Colonic mucosa (tissue), 4 donors: ENCODE measurements at places on chromosomes 7 and 10. TPM values are rescaled to one million over a fixed set of nuclear protein-coding genes. Genes with fewer than 3 reads are reported as not detected.

Gene WNT8B
- total RNA-seq = not detected

GRCh38 chr10:100021322-100021721 is 11.6 kb upstream of the DNMBP start:
- H3K4me3 ChIP-seq = no peak overlapping the region
- no peaks in the 10 kb centered on the region for H3K4me1 ChIP-seq
- H3K27ac ChIP-seq = no peak overlapping the region
- DNase-seq = no peak
- no peaks in the 10 kb centered on the region for H3K36me3 ChIP-seq
- no peaks in the 10 kb centered on the region for H3K27me3 ChIP-seq

GRCh38 chr10:73076360-73077183 is 20.1 kb downstream of the P4HA1 start:
- H3K27ac ChIP-seq = peak overlapping the region; percentile 29
- H3K27me3 ChIP-seq = no peaks in the 10 kb centered on the region
- peak; percentile 62 for DNase-seq
- peaks cover 4% of the 10 kb centered on the region for H3K36me3 ChIP-seq
- no peak overlapping the region for H3K4me3 ChIP-seq

Gene FZD1
- total RNA-seq = 8.1 TPM

DNA sequence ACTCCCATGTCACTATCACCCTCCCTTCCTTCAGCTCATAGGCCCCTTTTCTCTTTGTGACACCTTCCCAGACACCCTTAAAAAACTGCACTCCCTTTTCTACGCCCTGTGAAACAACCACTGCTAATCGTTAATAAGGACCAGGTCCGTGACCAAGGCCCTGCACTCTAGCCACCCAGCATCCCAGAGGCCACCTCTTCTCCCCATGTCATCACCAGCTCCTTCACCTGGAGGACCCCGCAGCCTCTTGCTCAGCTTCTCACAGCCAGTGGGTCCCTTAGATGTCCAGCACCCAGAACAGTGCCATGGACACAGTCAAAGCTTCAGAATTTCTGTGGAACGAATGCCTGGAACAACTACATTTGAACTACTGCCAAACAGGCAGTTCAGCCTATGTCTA is 2.3 kb downstream of the PARD3 start:
- DNase-seq = no peak
- H3K36me3 ChIP-seq = no peaks in the 10 kb centered on the region
- peaks cover 7% of the 10 kb centered on the region for H3K4me1 ChIP-seq
- no peak overlapping the region for H3K4me3 ChIP-seq
- no peak overlapping the region for H3K27ac ChIP-seq

GRCh38 chr7:86282014-86282682 is 361.6 kb upstream of the GRM3 start:
- no peak overlapping the region for H3K4me3 ChIP-seq
- no peaks in the 10 kb centered on the region for H3K4me1 ChIP-seq
- no peaks in the 10 kb centered on the region for H3K36me3 ChIP-seq
- DNase-seq = no peak

Gene FKBP9
- total RNA-seq = 73.2 TPM

Gene RPEL1
- total RNA-seq = not detected

DNA sequence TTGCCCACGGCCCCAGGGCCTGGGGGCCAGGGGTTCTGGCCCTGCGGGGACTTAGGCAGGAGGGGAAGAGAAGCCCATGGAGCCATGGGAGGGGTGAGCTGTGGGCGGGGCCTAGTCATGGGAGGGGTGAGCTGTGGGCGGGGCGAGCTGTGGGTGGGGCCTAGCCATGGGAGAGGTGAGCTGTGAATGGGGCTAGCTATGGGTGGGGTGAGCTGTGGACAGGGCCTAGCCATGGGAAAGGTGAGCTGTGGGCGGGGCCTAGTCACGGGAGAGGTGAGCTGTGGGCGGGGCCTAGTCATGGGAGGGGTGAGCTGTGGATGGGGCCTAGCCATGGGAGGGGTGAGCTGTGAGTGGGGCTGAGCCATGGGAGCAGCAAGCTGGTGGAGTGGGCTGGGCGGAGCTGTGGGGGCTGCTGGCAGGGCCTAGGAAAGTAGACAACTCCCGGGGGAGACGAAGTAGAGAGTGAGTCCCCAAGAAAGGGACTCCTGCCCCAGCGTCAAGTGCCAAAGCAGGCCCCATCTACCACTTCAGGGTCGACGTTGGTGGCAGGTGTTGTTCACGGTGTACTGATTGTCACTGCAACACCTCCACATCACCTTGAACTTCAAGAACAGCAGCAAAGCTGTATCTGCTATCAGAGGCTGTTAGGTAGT is 19.2 kb upstream of the TTYH3 start:
- H3K27ac ChIP-seq = no peak overlapping the region
- DNase-seq = peak; percentile 68
- no peaks in the 10 kb centered on the region for H3K36me3 ChIP-seq
- H3K4me3 ChIP-seq = no peak overlapping the region

- no peaks in the 10 kb centered on the region for H3K36me3 ChIP-seq
- H3K4me1 ChIP-seq = no peaks in the 10 kb centered on the region
- no peak for DNase-seq
- H3K4me3 ChIP-seq = peak overlapping the region; percentile 41
- H3K27me3 ChIP-seq = no peaks in the 10 kb centered on the region
- H3K27ac ChIP-seq = no peak overlapping the region
These were observed 231.4 kb downstream of the DNAJB6 start for GRCh38 chr7:157568106-157568769.

GRCh38 chr7:70135656-70136055 is 537.4 kb downstream of the AUTS2 start:
- no peak for DNase-seq
- H3K27me3 ChIP-seq = no peaks in the 10 kb centered on the region
- H3K27ac ChIP-seq = no peak overlapping the region

GRCh38 chr10:131186547-131187253 is 124.8 kb downstream of the TCERG1L start:
- H3K4me3 ChIP-seq = no peak overlapping the region
- H3K4me1 ChIP-seq = no peaks in the 10 kb centered on the region
- no peaks in the 10 kb centered on the region for H3K27me3 ChIP-seq
- H3K27ac ChIP-seq = no peak overlapping the region
- H3K36me3 ChIP-seq = no peaks in the 10 kb centered on the region
- no peak for DNase-seq

Gene PRLHR
- not detected for total RNA-seq

DNA sequence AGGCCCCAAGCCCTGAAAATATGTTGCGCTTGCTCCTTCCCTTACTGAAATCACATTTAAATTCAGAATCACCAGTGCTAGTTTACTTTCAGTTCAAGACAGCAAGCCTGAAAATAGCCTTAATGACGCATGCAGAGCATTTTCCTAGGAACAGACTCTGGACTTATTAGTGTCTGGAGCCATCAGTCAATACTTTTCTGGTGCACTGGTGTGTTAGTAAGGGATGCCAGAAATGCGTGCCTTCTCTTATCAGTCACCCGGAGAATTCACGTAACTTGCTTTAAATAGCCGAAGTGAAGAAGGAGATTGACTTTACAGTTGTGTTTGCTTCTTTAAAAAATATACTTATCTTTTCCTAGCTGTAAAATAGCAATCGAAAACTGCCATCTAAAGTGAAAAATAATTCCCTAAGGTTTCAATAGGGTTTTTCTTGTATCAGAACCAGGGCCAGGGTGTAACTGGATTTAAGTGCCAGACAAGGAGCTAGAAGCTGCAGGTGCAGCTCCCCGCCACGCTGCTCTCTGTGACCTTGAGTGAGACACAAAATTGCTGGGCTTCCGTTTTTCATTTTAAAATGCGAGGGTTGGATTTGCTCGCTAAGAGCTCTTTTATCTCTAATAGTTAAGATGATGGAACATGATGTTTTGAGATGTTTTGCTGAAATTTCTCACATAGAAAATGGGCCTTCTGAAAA is 177.8 kb downstream of the NSUN6 start:
- H3K27me3 ChIP-seq = no peaks in the 10 kb centered on the region
- no peak for DNase-seq
- no peak overlapping the region for H3K4me3 ChIP-seq
- no peak overlapping the region for H3K27ac ChIP-seq

Gene GIMAP2
- 6.5 TPM for total RNA-seq

DNA sequence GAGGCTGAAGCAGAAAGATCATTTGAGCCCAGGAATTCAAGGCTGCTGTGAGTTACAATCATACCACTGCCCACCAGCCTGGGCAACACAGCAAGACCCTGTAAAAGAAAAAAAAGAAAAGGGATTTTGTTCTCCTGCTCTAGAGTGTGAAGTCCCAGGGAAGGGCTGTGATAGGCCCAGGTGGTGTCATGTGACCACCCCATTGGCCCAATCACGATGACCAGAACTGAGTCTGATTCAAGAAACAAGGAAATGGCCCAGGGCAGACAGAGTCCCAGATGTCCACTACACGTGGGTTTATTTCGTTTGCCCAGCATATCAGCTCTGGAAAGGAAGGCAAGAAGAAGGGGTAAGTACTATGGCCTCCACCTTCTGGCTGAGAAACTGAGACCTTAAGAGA is 81.3 kb upstream of the CUX1 start:
- H3K27me3 ChIP-seq = no peaks in the 10 kb centered on the region
- DNase-seq = no peak
- H3K27ac ChIP-seq = no peak overlapping the region
- H3K36me3 ChIP-seq = no peaks in the 10 kb centered on the region
- no peak overlapping the region for H3K4me3 ChIP-seq

- no peak overlapping the region for H3K27ac ChIP-seq
- no peaks in the 10 kb centered on the region for H3K4me1 ChIP-seq
- H3K27me3 ChIP-seq = no peaks in the 10 kb centered on the region
- no peak overlapping the region for H3K4me3 ChIP-seq
These were observed 25.9 kb downstream of the ST8SIA6 start for GRCh38 chr10:17428351-17429097.

DNA sequence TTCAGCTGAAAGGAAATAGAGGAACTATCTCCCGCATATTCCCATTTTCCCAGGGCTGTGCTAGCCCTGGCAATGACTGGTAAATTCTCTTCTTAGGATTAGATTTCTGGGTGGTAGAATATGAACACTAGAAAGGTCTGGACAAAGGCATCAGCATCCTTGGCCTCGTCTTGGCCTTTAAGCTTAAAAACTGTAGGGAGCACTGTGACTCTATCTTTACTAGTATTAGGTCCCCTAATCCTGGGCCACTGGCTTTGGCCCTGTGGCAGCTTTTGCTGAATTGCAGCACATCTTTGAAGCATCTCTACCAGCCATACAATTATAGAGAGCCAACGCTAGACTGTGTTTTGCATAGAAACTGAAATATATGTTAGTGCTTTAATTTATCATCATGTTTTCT is 41.5 kb upstream of the EBLN1 start:
- no peaks in the 10 kb centered on the region for H3K4me1 ChIP-seq
- DNase-seq = no peak
- no peak overlapping the region for H3K4me3 ChIP-seq
- H3K27me3 ChIP-seq = no peaks in the 10 kb centered on the region
- H3K36me3 ChIP-seq = no peaks in the 10 kb centered on the region
- no peak overlapping the region for H3K27ac ChIP-seq

Gene CFAP70
- 0.72 TPM for total RNA-seq

Gene IMMP2L
- 13.4 TPM for total RNA-seq

GRCh38 chr7:149500201-149500600 is 2.6 kb upstream of the ZNF746 start:
- H3K36me3 ChIP-seq = no peaks in the 10 kb centered on the region
- H3K4me1 ChIP-seq = peaks cover 9% of the 10 kb centered on the region
- no peak overlapping the region for H3K27ac ChIP-seq
- H3K4me3 ChIP-seq = no peak overlapping the region
- DNase-seq = no peak

- H3K36me3 ChIP-seq = no peaks in the 10 kb centered on the region
- no peak overlapping the region for H3K4me3 ChIP-seq
- no peak overlapping the region for H3K27ac ChIP-seq
- H3K27me3 ChIP-seq = no peaks in the 10 kb centered on the region
- no peaks in the 10 kb centered on the region for H3K4me1 ChIP-seq
- DNase-seq = no peak
These were observed 88.1 kb downstream of the SEMA3C start for GRCh38 chr7:80830584-80831285.

- H3K27me3 ChIP-seq = no peaks in the 10 kb centered on the region
- H3K36me3 ChIP-seq = no peaks in the 10 kb centered on the region
- no peak overlapping the region for H3K27ac ChIP-seq
- no peaks in the 10 kb centered on the region for H3K4me1 ChIP-seq
- no peak overlapping the region for H3K4me3 ChIP-seq
- DNase-seq = no peak
These were observed 96.4 kb downstream of the OSBPL3 start for GRCh38 chr7:24883622-24884013.

GRCh38 chr10:58220769-58221451 is 46.8 kb downstream of the IPMK start:
- DNase-seq = no peak
- no peak overlapping the region for H3K4me3 ChIP-seq
- no peak overlapping the region for H3K27ac ChIP-seq
- no peaks in the 10 kb centered on the region for H3K27me3 ChIP-seq
- no peaks in the 10 kb centered on the region for H3K36me3 ChIP-seq

GRCh38 chr7:93147363-93147762 is 822 bp downstream of the SAMD9L start:
- H3K4me3 ChIP-seq = peak overlapping the region; percentile 19
- H3K36me3 ChIP-seq = peaks cover 4% of the 10 kb centered on the region
- peak; percentile 57 for DNase-seq
- H3K27ac ChIP-seq = peak overlapping the region; percentile 0
- no peaks in the 10 kb centered on the region for H3K4me1 ChIP-seq

Gene MMD2
- total RNA-seq = not detected

Gene EPHA1
- 18.4 TPM for total RNA-seq

- H3K4me3 ChIP-seq = no peak overlapping the region
- H3K27me3 ChIP-seq = no peaks in the 10 kb centered on the region
- no peak for DNase-seq
- H3K27ac ChIP-seq = no peak overlapping the region
These were observed 26.7 kb upstream of the DNAJB6 start for GRCh38 chr7:157309988-157310668.

GRCh38 chr10:102682416-102682815 is 31.8 kb downstream of the ARL3 start:
- peaks cover 5% of the 10 kb centered on the region for H3K4me1 ChIP-seq
- DNase-seq = no peak
- H3K36me3 ChIP-seq = no peaks in the 10 kb centered on the region
- H3K4me3 ChIP-seq = no peak overlapping the region
